ENCODE measurements at places on chromosomes 3 and 15.

DNA sequence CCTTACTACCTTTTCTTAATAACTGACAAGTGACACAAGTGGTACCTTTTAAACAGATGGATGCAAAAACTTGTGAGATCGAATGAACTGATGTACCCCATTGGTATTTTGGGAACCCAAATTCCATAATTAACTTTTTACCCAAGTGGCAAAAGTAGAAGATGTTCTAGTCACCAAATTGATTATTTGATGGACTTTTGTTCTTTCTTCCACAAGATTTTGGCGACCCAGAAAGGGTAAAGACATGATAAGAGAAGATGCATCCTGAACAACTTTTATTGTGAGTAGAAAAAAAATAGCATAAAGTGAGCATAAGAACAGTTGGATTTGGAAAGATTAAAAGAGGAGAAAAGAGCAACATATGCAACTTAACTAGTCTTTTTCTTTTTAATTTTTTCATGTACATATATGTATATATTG lies 159.5 kb downstream of the TIGIT start:
- no peak for DNase-seq

DNA sequence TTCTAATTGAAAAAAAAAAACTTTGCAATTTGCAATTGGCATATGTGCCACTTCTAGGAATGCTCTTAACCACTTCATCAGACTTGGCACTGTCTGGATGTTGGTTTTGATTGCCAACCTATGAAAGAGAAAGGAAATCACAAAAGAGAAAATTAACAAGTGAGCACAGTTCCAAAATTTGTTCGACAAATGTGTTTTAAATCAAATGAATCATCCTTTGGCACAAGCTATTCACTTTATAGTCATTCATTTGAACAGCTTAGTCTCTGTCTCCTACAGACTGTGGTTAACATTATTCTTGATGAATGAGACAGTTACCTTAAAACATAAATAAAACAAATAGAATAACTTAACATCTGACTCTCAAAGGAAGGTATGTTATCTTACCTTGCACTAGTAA lies 265.0 kb downstream of the EPHA3 start:
- no peak for DNase-seq

DNA sequence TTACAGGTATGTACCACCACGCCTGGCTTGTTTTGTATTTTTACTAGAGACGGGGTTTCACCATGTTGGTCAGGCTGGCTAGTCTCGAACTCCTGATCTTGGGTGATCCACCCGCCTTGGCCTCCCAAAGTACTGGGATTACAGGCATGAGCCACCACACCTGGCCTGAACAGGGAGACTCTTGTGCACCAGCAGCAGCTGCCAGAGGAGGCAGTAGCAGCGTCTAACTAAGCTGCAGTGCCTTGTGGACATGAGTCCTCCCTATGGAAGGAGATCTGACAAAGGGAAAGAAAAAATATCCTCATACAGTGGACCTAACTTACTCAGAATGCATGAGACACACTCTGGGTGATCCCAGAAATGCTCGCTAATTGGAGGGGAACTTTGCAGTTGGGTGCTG lies 36.8 kb upstream of the NEO1 start:
- no peak for DNase-seq

GRCh38 chr3:179450901-179451264 lies 387 bp downstream of the GNB4 start:
- DNase-seq = no peak

DNA sequence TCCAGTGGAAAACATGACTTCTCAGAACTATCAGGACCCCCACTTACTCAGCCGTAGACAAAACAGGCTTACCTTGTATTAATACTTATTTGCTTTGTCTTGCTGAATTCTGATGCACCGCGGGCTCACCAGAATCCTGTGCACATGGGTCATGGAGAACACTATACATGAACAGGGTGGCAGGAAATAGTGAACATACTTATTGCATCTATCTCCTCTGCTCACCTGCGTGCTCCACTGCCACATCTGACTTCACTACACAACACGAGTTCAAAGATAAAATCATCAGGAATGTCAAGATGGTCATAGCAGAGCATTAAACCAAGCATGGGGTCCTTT lies 10.7 kb upstream of the MAPK6 start:
- DNase-seq = no peak

- DNase-seq = no peak
Measured at GRCh38 chr3:127794402-127794801, 27.9 kb downstream of the MGLL start.

DNA sequence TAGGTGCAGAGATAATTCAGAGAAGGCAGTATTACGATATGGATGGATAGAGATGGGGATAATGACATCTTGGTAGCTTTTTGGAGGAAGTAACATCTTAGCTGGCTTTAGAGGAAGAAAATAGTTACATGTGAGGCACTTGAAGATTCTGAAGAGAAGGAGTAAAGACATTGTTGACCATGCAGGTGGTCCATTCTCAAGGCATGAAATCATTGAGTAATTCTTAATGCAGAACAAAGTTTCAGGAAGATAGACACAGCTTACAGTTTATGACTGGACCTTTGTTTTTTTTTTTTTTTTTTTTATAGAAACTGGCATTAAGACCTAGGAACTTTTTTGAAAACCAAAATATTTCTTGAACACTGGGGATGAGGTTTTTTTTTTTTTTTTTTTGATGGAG lies 28.2 kb downstream of the MBNL1 start:
- no peak for DNase-seq

All from T-helper 17 cell (primary cell).